ENCODE measurements at places on chromosomes 5 and 9.

DNA sequence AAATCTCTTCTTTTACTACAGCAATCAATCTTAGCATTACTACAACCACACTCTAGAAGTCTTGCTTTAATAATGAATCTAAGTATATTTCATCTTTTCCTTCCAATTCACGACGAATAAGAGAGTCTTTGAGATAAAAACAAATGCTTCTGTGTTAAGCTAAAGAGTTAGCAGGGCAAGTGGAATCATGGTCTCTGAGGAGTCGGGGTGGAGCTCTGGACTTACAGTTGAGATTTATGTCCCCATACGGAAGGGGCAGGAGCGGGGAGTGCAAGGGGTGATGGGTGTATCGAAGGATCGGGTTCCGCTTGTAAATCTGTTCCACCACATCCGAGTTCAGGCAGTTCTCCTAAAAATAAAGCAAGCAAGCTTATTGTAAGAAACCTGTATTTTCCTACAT, 59.0 kb upstream of the RETREG1 start:
- no peak for DNase-seq

DNA sequence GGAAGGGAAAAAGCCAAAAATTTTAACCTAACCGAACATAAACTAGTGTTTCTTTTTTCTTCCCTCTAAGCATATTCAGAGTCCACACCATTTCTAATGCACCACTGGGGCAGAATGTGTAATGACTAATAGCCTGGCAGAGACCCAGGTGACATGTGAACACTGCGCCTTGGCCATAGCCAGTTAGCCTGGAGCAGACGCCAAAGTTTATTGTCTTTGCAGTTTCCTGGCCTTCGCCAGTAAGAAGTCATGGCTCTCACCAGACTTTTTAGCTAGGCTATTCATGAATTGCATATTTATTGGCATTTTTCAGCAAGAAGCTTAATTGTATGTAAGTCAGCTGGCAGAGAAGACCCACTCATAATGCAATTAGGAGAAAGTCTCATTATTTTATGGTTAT, 182.8 kb upstream of the SLC27A6 start:
- no peak for DNase-seq

GRCh38 chr9:138046641-138047301, 169.2 kb downstream of the CACNA1B start:
- DNase-seq = no peak

- DNase-seq = no peak
Measured at GRCh38 chr5:39977066-39977655, 552.4 kb upstream of the DAB2 start.

GRCh38 chr9:112002131-112002846, 105.7 kb downstream of the UGCG start:
- peak; percentile 1 for DNase-seq

- no peak for DNase-seq
Measured at GRCh38 chr9:9142001-9142400, 1342.4 kb upstream of the DMAC1 start.

DNA sequence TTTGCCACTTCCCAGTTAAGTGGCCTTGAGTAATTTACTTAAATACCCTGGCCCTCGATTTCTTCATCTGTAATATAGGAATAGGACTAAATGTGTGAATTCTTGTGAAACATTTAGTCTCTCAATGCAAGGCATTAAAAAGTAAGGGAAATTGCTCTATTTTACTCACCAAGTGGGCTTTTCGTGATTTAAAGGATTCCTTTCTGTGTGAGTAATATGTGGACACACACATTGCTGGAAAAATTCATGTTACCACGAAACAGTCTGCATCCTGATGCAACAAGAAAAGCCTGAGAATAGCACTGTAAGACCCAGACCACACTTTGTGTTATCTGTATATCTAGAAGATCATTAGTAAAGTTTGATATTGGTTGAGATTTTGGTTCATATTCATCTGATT, 1243.0 kb upstream of the CDH9 start:
- DNase-seq = no peak

DNA sequence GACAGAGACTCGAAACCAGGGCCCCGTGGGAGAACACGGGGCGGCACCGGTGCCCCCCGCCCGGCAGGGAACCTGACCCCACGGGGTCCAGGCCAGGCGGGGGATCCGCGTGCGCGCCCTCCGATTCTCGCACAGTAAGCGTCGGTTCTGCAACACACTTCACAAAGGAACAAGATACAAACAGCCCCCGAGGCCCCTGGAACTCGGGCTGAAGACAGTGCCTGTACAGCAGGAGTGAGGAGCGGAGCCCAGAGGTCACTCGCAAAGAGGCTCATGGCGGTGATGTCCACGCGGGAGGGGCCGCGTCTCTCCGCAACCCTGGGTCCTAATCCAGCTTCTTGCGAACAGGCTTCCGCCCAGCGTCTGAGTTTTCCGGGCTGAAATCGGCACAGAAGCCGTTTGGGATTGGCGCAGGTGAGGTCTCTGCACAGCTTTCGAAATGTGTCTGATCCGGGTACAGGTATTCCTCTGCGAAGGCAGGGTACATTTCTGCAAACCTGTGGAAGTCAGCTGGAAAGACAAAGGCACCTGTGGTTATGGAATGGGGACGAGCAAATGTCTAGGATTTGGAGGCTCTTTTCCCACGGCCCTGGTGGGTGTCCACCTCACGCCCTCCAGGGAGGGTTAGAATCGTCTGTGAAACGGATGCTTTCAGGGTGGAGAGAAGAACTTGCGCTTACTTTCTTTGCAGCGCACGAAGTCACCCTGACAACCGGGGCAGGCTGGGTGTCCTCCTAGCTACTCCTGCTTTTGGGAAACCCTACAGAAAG, 18.3 kb upstream of the SLC6A3 start:
- no peak for DNase-seq

DNA sequence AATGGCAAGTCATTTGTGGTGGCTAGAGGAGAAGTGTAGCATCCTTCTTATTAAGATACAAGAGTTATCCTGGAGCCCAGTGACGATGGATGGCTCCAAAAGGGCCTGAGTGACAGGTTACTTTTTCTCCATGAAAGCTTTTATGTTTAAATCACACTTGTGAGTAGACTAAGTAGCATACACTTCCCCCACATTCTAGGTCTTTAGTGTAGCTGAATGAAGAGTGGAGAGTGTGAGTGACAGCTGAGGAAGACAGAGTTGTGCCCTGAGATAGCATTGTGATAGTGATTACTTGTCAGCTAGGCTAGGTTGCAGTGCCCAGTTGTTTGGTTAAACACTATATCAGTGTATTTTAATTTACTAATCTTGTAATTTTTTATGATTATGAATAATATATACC, 337.8 kb downstream of the TENT4A start:
- no peak for DNase-seq

DNA sequence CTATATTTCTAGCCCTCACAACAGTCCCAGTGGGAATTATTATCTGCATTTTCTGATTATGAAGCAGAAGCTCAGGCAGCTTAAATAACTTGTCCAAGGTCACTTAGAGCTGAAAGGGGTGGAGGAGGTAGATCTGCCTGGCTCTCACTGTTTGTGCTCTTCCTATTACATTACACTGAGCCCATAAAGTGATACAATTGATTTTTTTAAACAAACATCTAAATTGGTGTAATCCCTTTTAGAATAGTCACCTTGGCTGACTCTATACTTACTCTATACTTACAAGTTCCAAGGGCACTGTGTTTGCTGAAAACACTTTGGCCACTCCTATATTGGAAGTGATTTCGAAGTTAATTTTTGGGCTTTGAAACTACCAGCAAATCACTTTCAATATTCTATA, 144.7 kb downstream of the APBA1 start:
- DNase-seq = no peak

DNA sequence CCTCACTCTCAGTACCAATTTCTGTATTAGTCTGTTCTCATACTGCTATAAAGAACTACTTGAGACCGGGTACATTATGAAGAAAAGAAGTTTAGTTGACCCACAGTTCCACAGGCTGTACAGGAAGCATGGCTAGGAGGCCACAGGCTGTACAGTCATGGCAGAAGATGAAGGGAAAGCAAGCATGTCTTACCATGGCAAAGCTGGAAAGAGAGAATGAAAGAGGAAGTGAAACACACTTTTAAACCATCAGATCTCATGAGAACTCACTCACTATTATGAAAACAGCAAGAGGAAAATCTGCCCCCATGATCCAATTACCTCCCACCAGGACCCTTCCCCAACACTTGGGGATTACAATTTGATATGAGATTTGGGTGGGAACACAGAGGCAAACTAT, 698.8 kb downstream of the CDH9 start:
- no peak for DNase-seq

- no peak for DNase-seq
Measured at GRCh38 chr5:1317921-1318565, 23.2 kb upstream of the TERT start.

GRCh38 chr5:8905021-8905420, 640.9 kb downstream of the SEMA5A start:
- no peak for DNase-seq

DNA sequence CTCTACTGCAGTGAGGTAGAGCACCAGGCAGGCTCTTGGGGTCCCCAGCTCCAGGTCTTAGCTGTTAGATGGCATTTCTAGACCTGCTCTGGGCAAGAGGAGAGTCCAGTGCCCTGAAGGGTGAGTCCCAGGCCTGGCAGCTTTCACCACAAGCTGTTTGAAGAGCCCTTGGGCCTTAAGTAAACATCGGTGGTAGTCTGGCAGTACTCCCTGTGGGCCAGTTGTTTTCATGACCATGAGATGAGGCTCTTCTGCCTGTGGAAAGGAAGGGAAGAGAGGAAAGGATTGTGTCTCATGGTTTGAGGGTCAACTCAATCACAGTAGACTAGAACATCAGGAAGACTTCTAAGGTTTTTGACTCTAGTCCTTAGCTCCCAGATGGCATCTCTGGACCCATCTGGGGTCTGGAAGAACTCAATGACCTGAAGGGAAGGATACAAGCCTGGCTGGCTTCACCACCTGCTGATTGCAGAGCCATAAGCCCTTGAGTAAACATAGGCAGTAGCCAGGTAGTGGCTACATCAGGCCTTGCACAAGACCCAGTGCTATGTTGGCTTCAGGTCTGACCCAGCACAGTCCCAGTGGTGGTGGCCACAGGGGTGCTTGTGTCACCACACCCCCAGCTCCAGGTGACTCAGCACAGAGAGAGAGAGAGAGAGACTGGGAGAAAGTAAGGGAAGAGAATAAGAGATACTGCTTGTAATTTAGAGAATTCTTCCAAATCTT, 114.3 kb upstream of the PCSK5 start:
- DNase-seq = no peak

GRCh38 chr5:116795189-116795588, 220.6 kb upstream of the SEMA6A start:
- no peak for DNase-seq

DNA sequence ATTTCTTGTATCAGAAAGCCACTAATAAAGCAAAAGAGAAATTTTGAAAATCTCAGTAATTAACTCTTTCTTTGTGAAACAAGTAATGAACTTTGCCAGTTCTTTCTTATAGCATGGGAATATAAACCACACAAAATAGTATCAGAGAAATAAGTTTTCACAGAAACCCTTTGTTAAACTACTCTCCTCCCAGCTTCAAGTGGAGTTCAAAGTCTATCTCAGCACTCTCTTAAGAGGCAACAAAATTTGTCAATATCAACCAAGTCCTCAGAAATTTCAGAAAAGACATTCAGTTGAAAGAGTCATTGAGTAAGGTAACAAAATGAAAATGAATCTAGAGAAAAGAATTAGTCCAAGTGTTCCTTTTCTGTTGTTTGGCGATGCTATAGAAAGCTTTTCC, 89.3 kb downstream of the NTRK2 start:
- no peak for DNase-seq

- no peak for DNase-seq
Measured at GRCh38 chr5:158979749-158980521, 119.8 kb downstream of the EBF1 start.

DNA sequence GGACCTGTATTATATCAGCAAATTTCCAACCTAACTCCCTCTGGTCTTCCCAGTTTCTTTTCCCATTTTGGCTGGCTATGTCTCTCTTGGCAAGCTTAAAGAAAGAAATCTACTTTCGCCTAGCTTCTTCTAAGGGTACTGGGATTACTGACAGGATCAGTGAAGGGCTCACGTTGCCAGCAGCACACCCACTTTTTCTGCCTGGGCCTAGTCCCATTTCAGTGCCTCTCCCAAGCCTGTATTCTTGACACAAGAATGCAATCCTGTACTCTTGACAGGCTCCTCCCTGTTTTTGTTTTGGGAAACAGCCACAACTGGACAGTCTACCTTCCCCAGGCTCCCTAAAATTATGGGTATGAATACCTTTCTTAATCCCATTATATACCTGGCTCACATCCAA, 170.5 kb downstream of the EPB41L4A start:
- DNase-seq = no peak

- no peak for DNase-seq
Measured at GRCh38 chr9:10633785-10634184, 21.0 kb upstream of the PTPRD start.

- DNase-seq = no peak
Measured at GRCh38 chr5:102018690-102019089, 277.4 kb downstream of the SLCO4C1 start.

DNA sequence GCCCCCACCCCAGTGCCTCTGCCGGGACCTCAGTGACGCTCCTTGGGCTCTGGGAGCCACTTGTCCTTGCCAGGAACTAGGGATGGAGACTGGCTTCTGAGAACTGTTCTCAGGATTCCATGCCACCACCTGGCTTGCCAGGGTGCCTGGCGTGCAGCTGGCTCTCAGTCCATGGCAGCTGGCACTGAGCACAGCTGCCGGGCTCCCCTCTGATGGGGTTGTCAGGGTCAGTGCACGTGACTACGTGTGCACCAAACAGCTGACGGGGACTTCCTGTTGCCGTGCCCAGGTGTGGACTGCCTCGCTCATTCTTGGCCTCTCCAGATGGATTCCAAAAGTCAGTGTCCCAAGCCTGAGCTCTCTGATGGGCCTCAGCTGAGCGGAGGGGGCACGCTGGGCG, 9.4 kb downstream of the KCNT1 start:
- no peak for DNase-seq

- DNase-seq = no peak
Measured at GRCh38 chr9:83933790-83934189, 12.6 kb upstream of the KIF27 start.

- no peak for DNase-seq
Measured at GRCh38 chr9:72415163-72415562, 50.2 kb upstream of the ZFAND5 start.
